ENCODE measurements at places on chromosomes 5 and 9.
A peak's percentile ranks its signal among the peaks of the same experiment; 100 is the strongest.

GRCh38 chr5:154840435-154841272 is 9.7 kb downstream of the FAXDC2 start:
- H3K4me3 ChIP-seq, result no peak overlapping the region
- no peaks in the 10 kb centered on the region for H3K27me3 ChIP-seq
- H3K27ac ChIP-seq, result no peak overlapping the region
- no peaks in the 10 kb centered on the region for H3K4me1 ChIP-seq
- DNase-seq, result no peak
- H3K36me3 ChIP-seq, result peaks cover 7% of the 10 kb centered on the region

- H3K36me3 ChIP-seq, result peaks cover 20% of the 10 kb centered on the region
- no peak overlapping the region for H3K4me3 ChIP-seq
- H3K4me1 ChIP-seq, result no peaks in the 10 kb centered on the region
- no peak for DNase-seq
Measured at GRCh38 chr9:120482424-120483186, 97.4 kb downstream of the CDK5RAP2 start.

- H3K27me3 ChIP-seq, result peaks cover 51% of the 10 kb centered on the region
- H3K4me1 ChIP-seq, result peaks cover 19% of the 10 kb centered on the region
- DNase-seq, result no peak
- H3K4me3 ChIP-seq, result peak overlapping the region; percentile 84
- no peak overlapping the region for H3K27ac ChIP-seq
Measured at GRCh38 chr9:4490705-4491625, 697 bp downstream of the SLC1A1 start.

DNA sequence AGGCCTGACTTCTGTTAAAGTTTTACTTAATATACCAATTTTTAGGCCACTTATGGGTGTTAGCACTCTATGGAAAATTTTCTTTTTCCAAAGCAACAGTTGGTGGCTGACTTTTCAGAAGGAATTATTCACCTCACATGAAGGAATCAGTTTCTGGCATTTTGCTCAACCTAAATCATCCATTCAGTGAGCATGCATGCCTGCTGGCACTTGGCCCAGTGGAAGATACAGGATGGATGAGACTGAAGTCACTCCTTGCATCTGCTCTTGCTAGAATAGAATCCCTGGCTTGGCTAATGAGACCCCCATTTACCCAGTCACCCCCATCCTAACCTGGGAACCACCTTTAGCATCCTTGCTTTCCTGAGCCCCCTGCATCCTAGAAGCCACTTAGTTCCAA is 131.7 kb downstream of the WDR41 start:
- H3K4me1 ChIP-seq, result peaks cover 18% of the 10 kb centered on the region
- no peak for DNase-seq
- H3K36me3 ChIP-seq, result no peaks in the 10 kb centered on the region
- no peak overlapping the region for H3K27ac ChIP-seq

- H3K4me3 ChIP-seq, result no peak overlapping the region
- peaks cover 5% of the 10 kb centered on the region for H3K4me1 ChIP-seq
- DNase-seq, result no peak
- H3K36me3 ChIP-seq, result no peaks in the 10 kb centered on the region
- H3K27ac ChIP-seq, result no peak overlapping the region
Measured at GRCh38 chr5:88782571-88782970, 100.4 kb downstream of the MEF2C start.

GRCh38 chr5:39513236-39513635 is 88.5 kb upstream of the DAB2 start:
- no peaks in the 10 kb centered on the region for H3K36me3 ChIP-seq
- H3K4me3 ChIP-seq, result no peak overlapping the region
- no peak for DNase-seq
- H3K27ac ChIP-seq, result no peak overlapping the region
- peaks cover 4% of the 10 kb centered on the region for H3K27me3 ChIP-seq
- H3K4me1 ChIP-seq, result no peaks in the 10 kb centered on the region

- DNase-seq, result no peak
- peaks cover 5% of the 10 kb centered on the region for H3K27me3 ChIP-seq
- H3K4me1 ChIP-seq, result no peaks in the 10 kb centered on the region
Measured at GRCh38 chr9:36836486-36836885, 197.6 kb downstream of the PAX5 start.

GRCh38 chr5:177105691-177106476 is 19.2 kb downstream of the FGFR4 start:
- H3K36me3 ChIP-seq, result no peaks in the 10 kb centered on the region
- H3K27me3 ChIP-seq, result peaks cover 6% of the 10 kb centered on the region
- no peak overlapping the region for H3K4me3 ChIP-seq
- no peaks in the 10 kb centered on the region for H3K4me1 ChIP-seq
- H3K27ac ChIP-seq, result no peak overlapping the region
- DNase-seq, result no peak

- no peaks in the 10 kb centered on the region for H3K36me3 ChIP-seq
- peaks cover 25% of the 10 kb centered on the region for H3K27me3 ChIP-seq
- no peak for DNase-seq
- no peak overlapping the region for H3K4me3 ChIP-seq
Measured at GRCh38 chr5:150211156-150212030, 21.5 kb downstream of the SLC6A7 start.

DNA sequence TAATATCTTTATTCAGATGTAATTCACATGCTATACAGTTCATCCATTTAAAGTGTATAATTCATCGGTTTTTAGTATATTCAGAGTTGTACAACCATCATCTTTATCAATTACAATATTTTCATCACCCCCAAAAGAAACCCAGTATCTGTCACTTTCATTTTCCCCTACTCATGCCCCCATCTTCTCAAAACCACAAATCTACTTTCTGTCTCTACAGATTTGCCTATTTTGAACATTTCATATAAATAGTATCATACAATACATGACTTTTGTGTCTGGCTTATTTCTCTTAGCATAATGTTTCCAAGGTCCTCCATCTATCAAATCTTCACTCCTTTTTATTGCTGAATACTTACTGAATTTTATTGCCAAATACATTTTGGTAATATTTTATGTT is 305.1 kb upstream of the SGCD start:
- no peak for DNase-seq
- no peaks in the 10 kb centered on the region for H3K36me3 ChIP-seq
- H3K27me3 ChIP-seq, result peaks cover 1% of the 10 kb centered on the region

DNA sequence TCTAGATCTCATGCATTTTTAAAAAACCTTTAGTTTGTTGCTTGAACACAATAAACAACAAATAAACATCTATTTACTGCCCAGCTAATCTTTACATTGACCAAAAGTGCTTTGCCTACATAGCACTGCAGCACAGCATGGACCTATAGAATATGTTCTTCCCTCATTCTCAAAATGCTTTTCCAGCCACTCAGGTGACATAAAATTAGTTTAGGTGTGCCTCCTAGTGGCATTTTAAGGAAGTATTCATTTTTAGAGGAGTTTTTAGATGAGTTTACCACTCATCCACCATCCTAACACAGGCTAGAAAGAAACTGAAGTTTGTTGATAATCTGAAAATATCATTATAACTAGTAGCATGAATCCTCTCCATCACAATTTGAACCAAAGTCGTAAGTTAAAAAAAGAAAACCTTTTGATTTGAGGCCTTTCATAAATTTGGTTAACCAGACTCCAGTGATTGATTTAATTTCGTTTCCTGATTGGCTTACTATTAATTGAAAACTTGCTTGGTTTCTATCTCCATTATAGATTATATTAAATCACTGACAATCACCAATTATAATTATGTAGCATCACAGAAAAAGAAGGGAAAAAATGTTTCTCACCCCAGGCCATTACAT is 12.6 kb downstream of the PLGRKT start:
- no peak overlapping the region for H3K4me3 ChIP-seq
- H3K27ac ChIP-seq, result no peak overlapping the region
- peaks cover 21% of the 10 kb centered on the region for H3K4me1 ChIP-seq
- H3K36me3 ChIP-seq, result peaks cover 8% of the 10 kb centered on the region
- no peaks in the 10 kb centered on the region for H3K27me3 ChIP-seq

DNA sequence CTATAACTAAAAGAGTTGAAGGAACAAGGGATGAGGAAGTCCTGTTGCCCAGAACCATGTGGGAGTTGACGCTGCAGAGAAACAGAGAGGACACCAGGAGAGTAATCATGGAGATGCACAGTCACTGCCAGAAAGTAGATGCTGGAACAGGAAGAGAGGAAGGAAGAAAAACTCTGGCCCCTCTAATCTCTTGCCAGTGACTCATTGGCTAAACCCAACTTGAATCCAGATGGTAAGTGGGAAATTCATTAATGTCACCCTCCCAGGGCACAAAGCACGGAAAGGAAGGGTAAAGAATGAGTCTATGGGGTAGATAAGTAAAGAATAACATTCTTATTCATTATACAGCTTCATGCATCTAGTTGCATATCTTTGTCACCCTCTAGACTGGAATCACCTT is 631.9 kb downstream of the PRELID2 start:
- no peaks in the 10 kb centered on the region for H3K27me3 ChIP-seq
- H3K4me3 ChIP-seq, result no peak overlapping the region
- DNase-seq, result no peak
- no peaks in the 10 kb centered on the region for H3K36me3 ChIP-seq
- no peaks in the 10 kb centered on the region for H3K4me1 ChIP-seq

GRCh38 chr9:124500028-124500795 is 7.0 kb downstream of the NR5A1 start:
- DNase-seq, result no peak
- no peaks in the 10 kb centered on the region for H3K36me3 ChIP-seq
- peaks cover 16% of the 10 kb centered on the region for H3K4me1 ChIP-seq
- H3K4me3 ChIP-seq, result no peak overlapping the region
- H3K27ac ChIP-seq, result no peak overlapping the region

GRCh38 chr9:104775574-104775936 is 11.6 kb downstream of the NIPSNAP3B start:
- H3K4me1 ChIP-seq, result no peaks in the 10 kb centered on the region
- H3K27ac ChIP-seq, result no peak overlapping the region
- no peaks in the 10 kb centered on the region for H3K36me3 ChIP-seq
- H3K27me3 ChIP-seq, result peaks cover 2% of the 10 kb centered on the region

- no peaks in the 10 kb centered on the region for H3K4me1 ChIP-seq
- DNase-seq, result no peak
- no peak overlapping the region for H3K4me3 ChIP-seq
- no peak overlapping the region for H3K27ac ChIP-seq
- peaks cover 3% of the 10 kb centered on the region for H3K27me3 ChIP-seq
- H3K36me3 ChIP-seq, result no peaks in the 10 kb centered on the region
Measured at GRCh38 chr5:34639852-34640626, 16.1 kb upstream of the RAI14 start.

- H3K4me3 ChIP-seq, result no peak overlapping the region
- H3K36me3 ChIP-seq, result no peaks in the 10 kb centered on the region
- peaks cover 10% of the 10 kb centered on the region for H3K27me3 ChIP-seq
- DNase-seq, result no peak
Measured at GRCh38 chr5:151317871-151318270, 14.3 kb upstream of the SLC36A3 start.

GRCh38 chr9:85995599-85995998 is 54.7 kb downstream of the NAA35 start:
- H3K4me3 ChIP-seq, result no peak overlapping the region
- no peak overlapping the region for H3K27ac ChIP-seq
- no peak for DNase-seq

GRCh38 chr9:109640580-109641371 is 139.2 kb upstream of the PALM2AKAP2 start:
- no peaks in the 10 kb centered on the region for H3K36me3 ChIP-seq
- H3K27me3 ChIP-seq, result peaks cover 59% of the 10 kb centered on the region
- no peaks in the 10 kb centered on the region for H3K4me1 ChIP-seq
- H3K4me3 ChIP-seq, result no peak overlapping the region

DNA sequence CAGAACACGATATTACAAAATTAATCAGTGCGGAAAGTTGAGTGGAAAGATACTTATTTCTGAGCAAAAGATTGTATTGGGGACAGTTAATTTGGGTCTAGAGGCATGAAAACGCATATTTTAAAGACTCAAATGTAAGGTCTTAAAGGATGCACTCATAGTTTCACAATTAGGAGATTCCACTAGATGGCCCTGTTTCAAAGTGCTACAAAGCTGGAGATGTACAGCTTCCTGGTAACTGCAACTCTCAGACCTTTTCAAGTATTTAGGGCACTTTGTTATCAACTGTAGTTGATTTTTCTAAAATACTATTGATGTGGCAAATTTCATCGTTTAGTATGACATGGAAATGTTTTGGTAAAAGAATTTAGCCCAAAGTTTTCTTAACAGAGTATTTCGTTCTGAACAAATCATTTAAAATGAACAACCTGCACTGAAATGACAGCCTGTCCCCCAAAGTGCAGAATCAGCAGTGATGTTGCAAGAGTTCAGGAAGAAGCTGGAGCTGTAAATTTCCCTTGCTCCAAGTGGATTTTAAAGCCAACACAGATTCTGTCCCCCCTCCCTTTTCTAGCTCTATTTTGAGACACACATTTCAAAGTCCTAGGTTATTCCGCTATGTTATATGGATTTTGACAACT is 16.2 kb upstream of the NDUFB6 start:
- H3K36me3 ChIP-seq, result no peaks in the 10 kb centered on the region
- no peak for DNase-seq
- H3K4me1 ChIP-seq, result no peaks in the 10 kb centered on the region
- H3K4me3 ChIP-seq, result no peak overlapping the region
- peaks cover 14% of the 10 kb centered on the region for H3K27me3 ChIP-seq
- H3K27ac ChIP-seq, result no peak overlapping the region

GRCh38 chr9:101787891-101788290 is 49.4 kb upstream of the GRIN3A start:
- no peaks in the 10 kb centered on the region for H3K36me3 ChIP-seq
- no peak overlapping the region for H3K4me3 ChIP-seq
- H3K27ac ChIP-seq, result no peak overlapping the region
- no peak for DNase-seq
- no peaks in the 10 kb centered on the region for H3K27me3 ChIP-seq

- H3K36me3 ChIP-seq, result no peaks in the 10 kb centered on the region
- DNase-seq, result no peak
- H3K4me3 ChIP-seq, result no peak overlapping the region
- no peaks in the 10 kb centered on the region for H3K4me1 ChIP-seq
Measured at GRCh38 chr5:61563401-61563800, 231.3 kb downstream of the ZSWIM6 start.

DNA sequence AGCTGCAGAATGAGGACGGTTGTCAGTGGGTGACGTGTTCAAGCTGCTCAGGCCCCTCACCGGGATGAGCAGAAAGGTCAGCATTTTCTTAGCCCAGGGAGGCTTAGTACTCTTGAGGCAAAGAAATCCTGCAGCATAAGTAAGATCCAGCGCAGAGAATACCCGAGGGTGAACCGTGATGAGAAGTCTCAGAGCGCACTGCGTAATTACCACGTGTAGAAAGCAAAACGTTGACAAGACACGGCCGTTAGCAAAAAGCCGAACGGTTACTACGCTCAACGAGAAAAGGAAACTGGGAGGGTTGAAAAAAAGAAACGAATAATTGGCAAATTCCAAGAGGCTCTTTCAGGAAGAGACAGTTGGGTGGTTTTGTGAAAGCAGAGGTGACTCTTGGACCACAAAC is 104.0 kb downstream of the COL23A1 start:
- H3K4me3 ChIP-seq, result no peak overlapping the region
- no peaks in the 10 kb centered on the region for H3K36me3 ChIP-seq
- no peaks in the 10 kb centered on the region for H3K27me3 ChIP-seq
- DNase-seq, result no peak
- H3K4me1 ChIP-seq, result peaks cover 5% of the 10 kb centered on the region

DNA sequence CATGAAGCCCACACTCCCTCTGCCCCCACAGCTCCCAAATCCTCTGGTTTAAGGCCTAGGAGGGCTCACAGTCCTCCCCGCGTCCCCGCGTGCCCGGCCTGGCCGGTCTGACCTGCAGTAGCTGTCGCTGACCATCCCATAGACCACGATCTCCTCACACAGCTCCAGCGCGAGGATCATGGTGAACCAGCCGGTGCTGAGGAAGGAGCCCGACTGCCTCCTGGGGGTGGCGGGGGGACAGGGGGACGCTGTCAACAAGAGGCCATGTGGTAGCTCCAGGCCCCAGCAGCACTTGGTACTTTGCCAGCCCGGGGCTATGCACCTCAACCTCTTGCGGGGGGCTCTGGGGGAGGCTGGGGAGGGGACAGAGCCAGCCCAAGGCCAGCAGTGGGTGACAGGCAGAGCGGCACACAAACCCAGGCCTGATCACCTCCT is 7.0 kb downstream of the ST6GALNAC4 start:
- H3K36me3 ChIP-seq, result peaks cover 16% of the 10 kb centered on the region
- peaks cover 42% of the 10 kb centered on the region for H3K4me1 ChIP-seq
- no peak overlapping the region for H3K4me3 ChIP-seq
